ENCODE measurements at places on chromosomes 2 and 18. TPM values are rescaled to one million over a fixed set of nuclear protein-coding genes. Genes with fewer than 3 reads are reported as not detected.

GRCh38 chr2:14690926-14691325 lies 58.4 kb downstream of the LRATD1 start:
- no peaks in the 10 kb centered on the region for H3K36me3 ChIP-seq
- no peak for DNase-seq
- H3K4me1 ChIP-seq, result no peaks in the 10 kb centered on the region
- H3K27me3 ChIP-seq, result no peaks in the 10 kb centered on the region
- H3K27ac ChIP-seq, result no peak overlapping the region

Gene SIGLEC15
- not detected for total RNA-seq

GRCh38 chr2:65377556-65378192 lies 54.7 kb downstream of the SPRED2 start:
- no peak overlapping the region for H3K4me3 ChIP-seq
- peaks cover 4% of the 10 kb centered on the region for H3K27me3 ChIP-seq
- peak; percentile 41 for DNase-seq
- H3K27ac ChIP-seq, result no peak overlapping the region
- no peaks in the 10 kb centered on the region for H3K36me3 ChIP-seq

- no peak overlapping the region for H3K27ac ChIP-seq
- no peak overlapping the region for H3K4me3 ChIP-seq
- peaks cover 1% of the 10 kb centered on the region for H3K27me3 ChIP-seq
- no peaks in the 10 kb centered on the region for H3K36me3 ChIP-seq
- H3K4me1 ChIP-seq, result no peaks in the 10 kb centered on the region
Observed at GRCh38 chr18:10365901-10366300, 88.5 kb upstream of the APCDD1 start.

DNA sequence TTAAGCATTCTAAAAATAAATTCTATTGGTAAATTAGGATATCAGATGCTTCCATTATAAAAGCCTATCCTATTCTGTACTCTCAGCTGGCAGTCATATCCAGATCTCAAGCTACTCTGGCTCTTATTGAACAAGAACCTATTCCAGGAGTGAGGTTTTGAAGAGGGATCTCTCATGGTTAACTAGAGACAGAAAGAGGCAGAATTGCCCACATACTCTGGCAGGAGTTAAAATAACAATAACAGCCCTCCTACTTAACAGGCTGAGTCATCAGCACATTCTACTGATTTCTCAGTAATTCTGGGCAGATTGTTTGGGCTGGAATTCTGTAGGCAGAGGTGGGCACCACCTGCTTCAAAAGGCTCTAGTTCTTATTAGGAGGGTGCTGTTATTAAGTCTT lies 142.0 kb upstream of the UNC80 start:
- H3K4me1 ChIP-seq, result no peaks in the 10 kb centered on the region
- H3K4me3 ChIP-seq, result no peak overlapping the region
- no peak for DNase-seq
- H3K27me3 ChIP-seq, result no peaks in the 10 kb centered on the region

- peaks cover 17% of the 10 kb centered on the region for H3K36me3 ChIP-seq
- no peaks in the 10 kb centered on the region for H3K27me3 ChIP-seq
- no peak for DNase-seq
- peaks cover 42% of the 10 kb centered on the region for H3K4me1 ChIP-seq
- peak overlapping the region; percentile 53 for H3K27ac ChIP-seq
- H3K4me3 ChIP-seq, result no peak overlapping the region
Observed at GRCh38 chr2:201407265-201407664, 44.0 kb downstream of the TRAK2 start.

GRCh38 chr18:79962835-79963657 lies 1.4 kb upstream of the HSBP1L1 start:
- peak overlapping the region; percentile 74 for H3K27ac ChIP-seq
- peaks cover 30% of the 10 kb centered on the region for H3K4me1 ChIP-seq
- DNase-seq, result peak; percentile 80
- peak overlapping the region; percentile 54 for H3K4me3 ChIP-seq
- H3K27me3 ChIP-seq, result no peaks in the 10 kb centered on the region

Gene VSNL1
- not detected for total RNA-seq

DNA sequence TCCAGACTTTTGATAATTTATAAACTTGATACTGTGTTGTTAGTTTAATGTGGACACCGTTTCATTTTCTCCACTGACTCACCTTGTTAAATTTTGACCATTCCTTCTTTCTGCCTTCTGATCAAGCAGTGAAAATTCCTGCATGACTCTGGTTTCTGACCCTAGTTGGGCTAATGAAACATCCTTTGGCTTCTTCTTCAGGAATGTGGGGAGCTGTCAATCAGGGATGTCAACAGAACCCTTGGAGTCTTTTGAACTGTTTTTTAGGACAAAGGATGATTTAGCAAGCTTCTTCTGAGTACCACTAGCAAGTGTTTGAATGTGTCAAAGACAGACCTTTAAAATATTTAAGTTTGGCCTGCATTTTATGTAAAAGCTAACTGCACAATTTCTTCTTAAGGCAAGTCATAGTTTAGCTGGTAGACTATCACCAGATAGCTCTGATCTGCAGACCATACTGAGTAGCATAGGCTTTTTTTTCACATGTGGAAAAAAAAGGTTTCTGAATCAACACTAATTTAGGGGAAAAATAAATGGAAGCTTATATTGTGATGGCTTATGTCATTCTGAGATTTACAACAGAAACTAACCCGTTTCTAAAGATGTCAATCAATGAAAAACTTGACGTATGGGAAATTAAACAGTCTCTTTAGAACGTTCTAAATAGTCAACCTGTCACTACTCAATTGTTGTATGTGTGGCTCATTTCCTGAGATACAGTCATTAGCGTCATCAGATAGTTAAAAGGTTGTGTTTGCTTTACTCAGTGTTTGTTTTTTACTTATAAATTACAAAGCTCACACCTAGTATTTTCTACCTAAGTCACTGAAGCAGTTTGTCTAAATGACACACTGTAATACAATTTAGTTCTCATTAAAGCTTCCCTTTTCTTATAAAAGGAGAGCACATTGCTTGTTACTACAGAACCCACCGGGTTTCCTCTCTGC lies 311.4 kb downstream of the PTPRM start:
- no peak overlapping the region for H3K27ac ChIP-seq
- H3K36me3 ChIP-seq, result no peaks in the 10 kb centered on the region
- DNase-seq, result no peak
- H3K4me1 ChIP-seq, result no peaks in the 10 kb centered on the region
- H3K4me3 ChIP-seq, result no peak overlapping the region

- no peak for DNase-seq
- H3K27ac ChIP-seq, result peak overlapping the region; percentile 65
- no peaks in the 10 kb centered on the region for H3K27me3 ChIP-seq
- peaks cover 89% of the 10 kb centered on the region for H3K36me3 ChIP-seq
- H3K4me3 ChIP-seq, result no peak overlapping the region
- peaks cover 62% of the 10 kb centered on the region for H3K4me1 ChIP-seq
Observed at GRCh38 chr2:190997526-190998113, 16.4 kb downstream of the STAT1 start.

DNA sequence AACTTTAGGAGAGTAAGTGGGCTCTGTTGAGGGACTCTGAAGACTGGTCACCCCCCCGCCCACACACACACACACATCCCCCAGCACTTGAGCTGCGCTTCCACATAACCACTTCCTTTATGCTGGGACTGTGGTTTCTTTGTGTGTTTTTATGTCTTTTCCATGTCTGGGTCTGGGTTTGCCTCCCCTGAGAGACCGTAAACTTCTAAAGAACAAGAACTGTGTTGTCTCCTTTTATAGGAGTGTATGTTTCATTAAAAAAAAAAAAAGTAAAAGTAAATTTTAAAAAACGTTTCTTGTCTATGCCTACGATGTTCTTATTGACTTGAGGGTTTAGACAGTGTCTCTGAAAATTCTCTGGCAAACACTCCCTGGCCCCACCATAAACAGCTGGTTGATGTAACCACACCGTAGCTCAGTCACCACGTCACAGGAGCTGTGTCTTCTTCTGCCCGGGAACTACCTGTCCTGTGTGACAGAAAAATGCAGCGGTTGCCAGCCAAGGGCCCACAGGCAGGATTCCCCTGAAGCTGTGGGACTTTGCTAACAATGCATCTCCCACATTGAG lies 68.0 kb downstream of the KLHL29 start:
- H3K27me3 ChIP-seq, result peaks cover 25% of the 10 kb centered on the region
- H3K4me3 ChIP-seq, result no peak overlapping the region
- peaks cover 34% of the 10 kb centered on the region for H3K4me1 ChIP-seq
- H3K27ac ChIP-seq, result no peak overlapping the region
- H3K36me3 ChIP-seq, result no peaks in the 10 kb centered on the region
- DNase-seq, result peak; percentile 63

Data from activated CD8-positive, alpha-beta T cell treated with anti-CD3 and anti-CD28 coated beads for 36 hours (primary cell).